ENCODE measurements at places on chromosomes 4 and X.
A peak's percentile ranks its signal among the peaks of the same experiment; 100 is the strongest.

- no peak for DNase-seq
These were observed 186.4 kb downstream of the PPP4R3C start for GRCh38 chrX:27276751-27277150.

DNA sequence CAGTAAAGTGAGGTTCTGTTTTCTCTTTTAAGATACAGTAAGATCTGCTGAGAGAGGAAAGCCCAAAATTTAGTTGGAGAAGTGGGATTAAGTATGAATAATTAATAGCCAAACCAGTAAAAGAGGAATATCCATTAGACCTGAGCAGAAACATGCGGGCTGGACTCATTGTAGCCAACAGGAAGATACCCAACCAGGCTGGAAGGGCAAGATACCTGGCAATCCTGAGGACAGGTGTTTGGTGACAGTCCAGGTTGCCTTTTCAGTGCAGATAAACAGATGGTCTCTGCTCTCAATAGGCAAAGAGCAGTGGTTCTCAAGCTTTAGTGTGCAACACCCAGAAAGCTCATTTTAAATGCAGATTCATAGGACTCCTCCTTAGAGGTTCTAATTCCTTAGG lies 980.8 kb upstream of the GRID2 start:
- DNase-seq = no peak

- no peak for DNase-seq
These were observed 129.7 kb downstream of the RAPGEF2 start for GRCh38 chr4:159232465-159233106.

GRCh38 chrX:149491812-149492211 lies 13.3 kb downstream of the IDS start:
- DNase-seq = no peak

- no peak for DNase-seq
These were observed 27.6 kb downstream of the ANXA5 start for GRCh38 chr4:121669163-121669550.

- no peak for DNase-seq
These were observed 125.0 kb downstream of the SPCS3 start for GRCh38 chr4:176444741-176445140.

- no peak for DNase-seq
These were observed 362.0 kb downstream of the ADAM29 start for GRCh38 chr4:175280153-175280552.

DNA sequence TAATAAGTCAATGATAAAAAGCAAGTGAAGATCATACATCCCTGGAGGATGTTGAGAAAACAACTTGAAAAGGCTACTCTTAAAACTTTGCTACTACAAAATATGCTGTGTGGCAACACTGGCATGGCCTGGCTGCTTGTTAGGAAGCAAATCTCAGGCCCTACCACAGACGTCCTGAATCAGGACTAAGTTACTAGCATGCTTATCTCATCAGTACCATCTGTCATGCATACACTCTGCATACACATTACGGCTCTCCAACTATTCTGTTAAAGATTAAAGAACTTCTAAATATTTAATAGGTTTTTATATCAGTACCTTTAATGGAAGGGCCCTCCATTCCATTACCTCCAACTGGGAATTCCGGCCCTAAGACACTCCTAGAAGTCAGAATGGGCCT lies 8.2 kb downstream of the PAPSS1 start:
- no peak for DNase-seq

DNA sequence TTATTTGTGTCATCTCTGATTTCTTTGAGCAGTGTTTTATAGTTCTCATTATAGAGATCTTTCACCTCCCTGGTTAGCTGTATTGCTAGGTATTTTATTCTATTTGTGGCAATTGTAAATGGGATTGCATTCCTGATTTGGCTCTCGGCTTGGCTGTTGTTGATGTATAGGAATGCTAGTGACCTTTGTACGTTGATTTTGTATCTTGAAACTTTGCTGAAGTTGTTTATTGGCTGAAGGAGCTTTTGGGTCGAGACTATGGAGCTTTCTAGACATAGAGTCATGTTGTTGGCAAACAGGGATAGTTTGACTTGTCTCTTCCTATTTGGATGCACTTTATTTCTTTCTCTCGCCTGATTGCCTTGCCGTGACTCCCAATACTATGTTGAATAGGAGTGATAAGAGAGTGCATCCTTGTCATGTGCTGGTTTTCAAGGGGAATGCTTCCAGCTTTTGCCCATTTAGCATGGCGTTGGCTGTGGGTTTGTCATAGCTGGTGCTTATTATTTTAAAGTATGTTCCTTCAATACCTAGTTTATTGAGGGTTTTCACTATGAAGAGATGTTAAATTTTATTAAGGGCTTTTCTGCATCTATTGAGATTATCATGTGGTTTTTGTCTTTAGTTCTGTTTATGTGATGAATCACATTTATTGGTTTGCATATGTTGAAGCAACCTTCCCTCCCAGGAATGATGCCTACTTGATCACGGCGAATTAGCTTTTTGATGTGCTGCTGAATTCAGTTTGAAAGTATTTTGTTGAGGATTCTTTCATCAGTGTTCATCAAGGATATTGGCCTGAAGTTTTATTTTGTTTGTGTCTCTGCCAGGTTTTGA lies 72.7 kb upstream of the BOD1L1 start:
- no peak for DNase-seq

DNA sequence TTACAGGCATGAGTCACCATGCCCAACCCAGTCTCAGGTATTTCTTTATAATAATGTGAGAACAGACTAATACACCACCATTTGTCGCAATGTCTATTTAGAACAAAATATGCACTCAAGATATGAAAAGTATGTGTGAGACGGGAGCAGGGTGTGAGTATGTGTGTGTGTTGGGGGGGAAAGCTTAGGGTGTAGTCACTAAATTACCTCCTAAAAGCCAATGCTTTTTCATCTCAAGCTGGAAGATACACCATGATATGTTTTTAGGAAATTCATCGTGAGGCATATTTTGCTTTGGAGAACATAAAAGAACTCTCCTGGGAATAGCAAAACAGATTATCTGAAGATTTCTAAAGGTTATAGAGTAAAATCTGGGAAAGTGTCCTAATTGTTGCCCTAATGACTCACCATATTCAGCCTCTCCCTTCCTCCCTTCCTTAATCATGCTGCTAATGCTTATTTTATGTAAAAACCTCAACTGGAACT lies 262.7 kb downstream of the PDHA2 start:
- no peak for DNase-seq

DNA sequence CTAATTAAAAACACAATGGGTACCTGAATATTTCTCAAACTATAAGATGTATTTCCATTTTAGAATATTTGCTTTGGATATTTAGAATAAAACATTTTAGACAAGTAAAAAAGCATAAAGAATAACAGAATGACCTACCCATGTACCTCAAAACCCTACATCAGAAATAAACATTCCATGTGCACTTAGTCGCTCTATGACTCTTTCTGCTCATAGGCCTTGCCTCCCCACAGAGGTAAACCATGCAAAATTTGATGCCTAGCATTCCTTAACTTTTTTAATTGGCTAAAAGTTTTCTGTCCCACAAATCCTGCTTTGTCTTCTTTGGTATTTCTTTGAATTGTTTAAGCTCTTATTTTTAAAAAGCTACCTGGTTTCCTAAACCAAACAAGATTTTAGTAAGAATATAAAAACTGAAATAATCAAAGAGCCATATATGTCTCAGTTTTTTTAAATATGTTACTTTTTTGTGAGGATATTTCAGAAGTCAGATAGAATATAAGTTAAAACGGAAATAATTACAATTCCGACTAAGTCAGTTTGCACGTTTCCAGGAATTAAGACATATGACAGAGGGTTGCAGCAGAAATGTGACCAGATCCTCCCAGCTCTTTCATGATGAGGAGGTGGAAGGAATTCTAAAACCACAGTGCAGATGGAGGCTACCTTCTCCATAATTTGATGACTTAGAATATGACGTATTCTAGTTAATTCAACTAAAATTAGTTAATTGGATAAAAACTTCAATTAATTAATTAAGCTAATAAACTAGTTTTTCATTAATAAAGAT lies 102.5 kb downstream of the FIP1L1 start:
- DNase-seq = no peak

DNA sequence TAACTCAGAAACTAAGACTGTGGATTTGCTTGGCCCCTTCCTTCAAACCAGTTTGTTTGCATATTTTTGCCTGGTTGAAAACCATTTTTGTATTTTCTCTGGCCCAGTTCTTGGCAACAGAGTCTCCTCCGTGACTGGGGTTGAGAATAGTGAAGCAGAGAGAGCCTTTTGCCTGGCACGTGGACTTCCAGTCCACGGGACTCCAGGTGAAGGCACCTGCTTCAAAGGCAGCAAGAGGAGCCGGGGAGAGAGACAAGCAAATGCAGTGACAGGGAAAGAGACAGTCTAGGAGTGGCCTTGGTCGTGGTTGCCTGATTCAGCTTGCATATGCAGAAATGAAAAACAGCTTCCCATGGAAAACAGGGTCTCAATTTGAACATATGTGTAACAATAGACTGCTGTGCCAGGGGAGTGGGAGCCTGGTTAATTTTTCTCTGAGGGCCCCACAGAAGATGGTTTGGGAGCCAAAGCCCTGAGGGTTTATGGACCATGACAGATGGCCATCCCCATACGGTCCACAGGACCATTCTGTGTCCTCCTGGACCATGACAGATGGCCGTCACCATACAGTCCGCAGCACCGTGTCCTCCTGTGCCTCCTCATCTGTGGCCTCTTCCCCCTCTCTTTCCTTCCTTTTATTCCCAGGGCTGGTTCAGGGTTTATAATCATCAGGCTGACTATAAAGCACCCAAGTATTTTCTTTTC lies 272.2 kb upstream of the RASGEF1B start:
- no peak for DNase-seq

GRCh38 chrX:145609951-145610511 lies 207.6 kb upstream of the SLITRK2 start:
- no peak for DNase-seq

GRCh38 chrX:8867406-8867805 lies 66.2 kb upstream of the FAM9A start:
- no peak for DNase-seq

DNA sequence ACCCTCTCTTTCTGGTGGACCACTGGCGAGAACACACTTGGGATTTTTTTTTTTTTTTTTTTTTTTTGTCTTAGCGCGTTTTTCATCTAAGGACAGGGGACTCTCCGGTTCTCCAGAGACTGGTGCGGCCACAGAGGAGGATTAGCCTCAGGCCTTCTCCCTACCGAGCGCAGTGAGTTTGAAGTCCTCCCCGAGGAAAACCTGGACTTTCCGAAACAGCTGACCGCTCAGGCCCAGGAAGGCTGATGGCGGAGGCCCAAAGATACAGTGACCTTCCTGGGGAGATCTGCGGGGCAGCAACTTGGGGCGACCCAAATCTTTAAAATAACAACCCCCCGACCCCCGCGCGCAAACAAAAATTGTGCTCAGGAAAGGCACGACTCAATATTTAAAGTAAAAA lies 9.2 kb downstream of the NKX3-2 start:
- peak; percentile 17 for DNase-seq

DNA sequence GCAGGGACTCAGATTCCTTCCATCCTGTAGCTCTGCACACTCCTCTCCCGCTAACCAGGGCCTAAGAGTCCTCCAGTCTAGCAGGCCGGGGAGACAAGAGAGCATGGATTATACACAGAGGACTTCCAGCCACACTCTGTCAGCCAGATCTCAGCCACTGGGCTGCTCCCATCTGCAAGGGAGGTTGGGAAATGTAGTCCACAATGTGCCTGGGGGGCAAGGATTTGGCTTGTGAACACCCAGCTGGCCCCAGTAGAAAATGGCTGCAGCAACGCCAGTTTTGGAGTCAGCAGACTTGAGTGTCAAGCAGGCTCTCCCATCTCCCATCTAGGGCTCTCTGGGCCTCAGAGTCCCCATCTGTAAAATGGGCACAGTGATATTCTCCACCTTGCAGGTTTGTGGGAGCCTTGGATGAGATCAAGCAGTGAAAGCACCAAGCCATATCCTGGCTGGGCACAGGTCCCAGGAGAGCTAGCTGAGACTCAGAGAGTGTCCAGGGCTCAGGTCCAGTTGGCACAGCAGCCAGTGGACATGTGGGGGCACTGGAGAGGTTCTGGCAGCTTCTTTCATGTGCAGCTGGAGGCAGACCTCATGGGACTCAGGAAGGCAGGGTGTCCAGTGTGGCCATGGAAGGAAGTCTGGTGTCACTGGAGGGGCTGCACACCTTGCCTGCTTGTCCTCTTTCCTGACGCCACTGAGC lies 14.6 kb downstream of the PSAPL1 start:
- no peak for DNase-seq

GRCh38 chr4:99664716-99665115 lies 7.1 kb upstream of the C4orf54 start:
- no peak for DNase-seq

- DNase-seq = no peak
These were observed 54.6 kb upstream of the TENM3 start for GRCh38 chr4:182188622-182189021.

DNA sequence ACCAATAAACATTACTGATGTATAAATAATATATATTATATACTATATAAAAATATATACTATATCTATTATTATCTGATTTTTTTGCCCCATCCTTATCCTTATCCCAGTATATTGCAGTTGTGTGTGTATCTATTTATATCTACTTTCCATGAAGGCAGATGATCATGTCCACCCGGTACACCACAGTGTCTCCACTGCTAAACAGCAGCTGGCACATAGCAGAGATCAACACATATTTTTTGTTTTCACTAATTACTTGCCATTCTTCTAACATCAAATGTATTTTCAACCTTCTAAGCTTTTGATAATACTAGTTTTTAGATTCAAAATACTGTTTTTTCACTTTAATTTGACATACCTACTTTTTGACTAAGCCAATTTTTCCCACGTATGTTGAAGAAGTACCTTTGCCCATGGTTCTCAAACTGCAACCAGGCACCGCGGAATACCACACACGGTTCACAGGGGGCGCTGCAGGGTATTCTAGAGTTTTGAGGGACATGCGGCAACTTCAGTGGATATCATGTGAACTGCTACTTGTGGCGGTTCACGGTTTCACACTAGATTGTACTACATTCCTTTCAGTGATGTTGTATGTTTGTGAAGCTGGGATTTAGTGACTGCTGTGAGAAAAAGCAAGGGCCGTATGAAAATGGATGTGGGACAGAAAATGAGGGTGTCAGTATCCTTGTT lies 182.5 kb upstream of the NPY2R start:
- peak; percentile 11 for DNase-seq

- DNase-seq = no peak
These were observed 45.4 kb downstream of the CXorf58 start for GRCh38 chrX:23952984-23953907.

DNA sequence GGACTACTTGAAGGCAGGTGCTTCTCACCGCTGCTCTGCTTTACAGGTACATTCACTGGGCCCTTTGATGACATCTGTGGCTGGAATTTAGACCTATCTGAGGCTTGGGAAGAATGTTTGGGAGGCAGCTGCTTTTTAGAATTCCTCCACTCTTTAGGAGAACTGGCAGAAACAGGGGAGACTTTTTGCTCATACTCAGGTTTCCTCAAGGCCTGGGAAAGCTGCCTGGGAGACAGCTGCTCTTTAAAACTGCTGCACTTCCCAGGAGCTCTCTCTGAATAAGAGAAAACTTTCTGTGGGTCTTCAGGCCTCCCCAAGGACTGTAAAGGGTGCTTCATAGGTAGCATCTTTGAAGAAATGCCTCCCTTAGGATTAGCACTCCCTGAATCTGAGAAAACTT lies 14.3 kb downstream of the CT47C1 start:
- no peak for DNase-seq
